ENCODE measurements at places on chromosomes 3 and 15. TPM values are rescaled to one million over a fixed set of nuclear protein-coding genes. Genes with fewer than 3 reads are reported as not detected.

Gene P3H2
- total RNA-seq: not detected

Gene ROBO1
- total RNA-seq: 0.69 TPM

Gene GOLGA6L10
- total RNA-seq: 1.1 TPM

Gene KCNMB3
- 0.58 TPM for total RNA-seq

Gene MCTP2
- total RNA-seq: 10.8 TPM

Gene NUP210
- total RNA-seq: 82.0 TPM

Gene C3orf49
- total RNA-seq: not detected

Gene CFAP44
- 9.7 TPM for total RNA-seq

Gene CLEC3B
- total RNA-seq: 0.36 TPM

Gene ZBED2
- 0.11 TPM for total RNA-seq

Gene DUOXA2
- not detected for total RNA-seq

Gene PLCB2
- total RNA-seq: 206 TPM

Gene CCR9
- 6.5 TPM for total RNA-seq

Gene WDR93
- not detected for total RNA-seq

Gene KLHL40
- not detected for total RNA-seq

Gene ALPK3
- 0.14 TPM for total RNA-seq

Gene SGO1
- total RNA-seq: not detected

Gene FBXL2
- total RNA-seq: not detected

Gene SPRED1
- 0.03 TPM for total RNA-seq

Gene PRSS50
- not detected for total RNA-seq

Gene SEMA3F
- 1.1 TPM for total RNA-seq

Gene CCDC33
- not detected for total RNA-seq

Gene HEG1
- total RNA-seq: 31.2 TPM

Gene UACA
- 1.1 TPM for total RNA-seq

Gene C3orf70
- not detected for total RNA-seq

Gene FBXO40
- not detected for total RNA-seq

Gene ZNF770
- total RNA-seq: 35.4 TPM

Gene RAMAC
- total RNA-seq: 26.5 TPM

Gene SLC22A13
- 0.22 TPM for total RNA-seq

Gene ETFA
- total RNA-seq: 11.4 TPM

Gene SPINK8
- total RNA-seq: not detected

Gene ISL2
- not detected for total RNA-seq

Gene CNTN3
- not detected for total RNA-seq

Gene SCG3
- total RNA-seq: not detected

Gene FOXL2
- not detected for total RNA-seq

Gene GABRB3
- total RNA-seq: not detected

Gene UCN2
- not detected for total RNA-seq

Gene EFCC1
- 0.22 TPM for total RNA-seq

Gene CSNK1G1
- total RNA-seq: 12.2 TPM

Gene PCSK6
- 0.28 TPM for total RNA-seq

Gene CAV3
- not detected for total RNA-seq

Gene GUCA1C
- total RNA-seq: not detected

Gene MEX3B
- total RNA-seq: 5.4 TPM

Gene SLC12A1
- not detected for total RNA-seq

Gene LSMEM2
- not detected for total RNA-seq

Gene ZNF501
- 0.47 TPM for total RNA-seq

Gene ROBO2
- not detected for total RNA-seq

Gene ERICH6
- total RNA-seq: not detected
